ENCODE measurements at places on chromosomes 2 and 18.
A peak's percentile ranks its signal among the peaks of the same experiment; 100 is the strongest.

- DNase-seq: no peak
Measured at GRCh38 chr2:47724221-47724981, 58.5 kb upstream of the MSH6 start.

GRCh38 chr18:23844991-23845680 is 155.9 kb downstream of the LAMA3 start:
- no peak for DNase-seq

DNA sequence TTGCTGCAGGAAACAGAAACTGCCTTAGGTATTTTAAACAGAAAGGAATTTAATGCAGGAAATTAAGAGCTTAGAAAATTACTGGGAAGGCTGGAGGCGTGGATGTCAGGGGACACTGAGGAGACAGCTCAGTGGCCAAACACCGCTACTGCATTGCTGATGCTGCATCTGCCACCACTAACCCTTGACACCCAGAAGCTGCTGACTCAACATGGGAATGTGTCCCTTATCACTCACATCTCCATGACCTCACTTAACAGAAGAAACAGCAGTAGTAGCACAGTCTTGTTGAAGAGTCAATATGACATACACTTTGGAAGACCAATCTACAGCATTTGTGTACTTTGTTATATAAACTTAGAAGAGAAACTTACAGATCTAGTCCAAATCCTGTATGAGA is 906.1 kb downstream of the SLC4A3 start:
- no peak for DNase-seq

GRCh38 chr18:396556-396955 is 103.9 kb downstream of the COLEC12 start:
- no peak for DNase-seq

DNA sequence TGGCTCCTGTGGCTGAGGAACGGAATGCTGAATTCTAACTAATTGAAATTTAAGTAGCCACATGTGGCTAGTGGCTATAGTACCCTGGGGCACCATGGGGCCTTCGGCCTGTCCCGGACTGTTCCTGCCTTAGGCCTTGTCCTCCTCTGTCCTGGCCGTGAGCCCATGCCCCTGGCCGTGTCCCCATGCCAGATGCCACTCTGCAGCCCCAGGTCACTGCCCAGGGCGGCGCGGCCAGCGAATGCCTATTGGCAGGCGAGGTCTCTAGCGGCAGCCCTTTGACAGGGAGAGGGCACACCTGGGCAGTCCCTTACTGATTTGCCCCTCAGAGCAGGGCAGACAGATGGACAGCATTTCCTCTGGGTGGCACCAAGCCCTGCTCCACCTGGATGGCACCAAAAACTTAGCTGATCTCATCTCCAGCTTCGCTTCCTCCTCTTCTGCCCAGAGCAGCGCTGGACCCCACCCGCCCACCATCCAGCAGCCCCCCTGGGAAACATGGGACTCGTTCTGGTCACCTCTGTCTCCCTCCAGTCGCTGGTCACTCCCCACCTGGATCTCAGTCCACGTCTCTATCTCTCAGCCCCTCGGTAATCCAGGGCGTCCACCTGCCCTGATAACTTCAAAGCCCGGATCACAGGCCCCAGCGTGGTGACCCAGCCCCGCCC is 1.1 kb upstream of the DGKD start:
- no peak for DNase-seq

DNA sequence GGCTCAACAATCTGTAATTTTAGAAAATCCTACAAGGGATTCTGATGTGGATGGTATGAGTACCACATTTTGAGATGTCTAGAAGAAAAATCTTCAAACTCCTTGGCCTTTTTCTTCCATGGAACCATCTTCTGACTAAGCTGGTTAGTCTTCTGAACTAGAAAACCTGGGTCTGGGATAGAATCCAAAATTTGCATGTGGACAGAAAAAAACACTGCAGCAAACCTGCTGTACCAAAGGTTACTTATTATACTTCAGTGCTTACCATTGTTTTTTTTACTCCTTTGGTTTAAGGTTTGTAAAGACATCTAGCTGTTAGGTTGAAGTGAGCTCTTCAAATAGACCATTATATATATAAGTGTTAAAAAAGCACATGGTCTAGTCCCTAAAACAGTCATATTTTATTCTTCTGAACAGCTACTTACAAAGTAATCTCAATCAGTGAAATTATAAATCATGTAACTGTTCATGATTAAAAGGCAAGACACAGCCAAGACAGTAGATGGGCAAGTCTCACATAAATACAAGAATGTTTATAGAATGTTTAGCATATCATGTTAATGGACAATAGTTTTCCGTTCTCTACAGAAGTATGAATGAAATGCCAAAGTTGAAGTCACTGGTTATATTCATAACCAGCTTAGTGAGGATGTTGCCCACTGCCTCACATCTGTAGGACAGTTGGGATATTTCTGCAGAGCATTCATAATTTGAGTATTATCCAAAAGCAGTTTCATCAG is 85.5 kb downstream of the ORC4 start:
- DNase-seq: no peak

GRCh38 chr2:43419243-43419642 is 176.6 kb downstream of the THADA start:
- no peak for DNase-seq

- no peak for DNase-seq
Measured at GRCh38 chr2:170176212-170176611, 1.7 kb upstream of the MYO3B start.

DNA sequence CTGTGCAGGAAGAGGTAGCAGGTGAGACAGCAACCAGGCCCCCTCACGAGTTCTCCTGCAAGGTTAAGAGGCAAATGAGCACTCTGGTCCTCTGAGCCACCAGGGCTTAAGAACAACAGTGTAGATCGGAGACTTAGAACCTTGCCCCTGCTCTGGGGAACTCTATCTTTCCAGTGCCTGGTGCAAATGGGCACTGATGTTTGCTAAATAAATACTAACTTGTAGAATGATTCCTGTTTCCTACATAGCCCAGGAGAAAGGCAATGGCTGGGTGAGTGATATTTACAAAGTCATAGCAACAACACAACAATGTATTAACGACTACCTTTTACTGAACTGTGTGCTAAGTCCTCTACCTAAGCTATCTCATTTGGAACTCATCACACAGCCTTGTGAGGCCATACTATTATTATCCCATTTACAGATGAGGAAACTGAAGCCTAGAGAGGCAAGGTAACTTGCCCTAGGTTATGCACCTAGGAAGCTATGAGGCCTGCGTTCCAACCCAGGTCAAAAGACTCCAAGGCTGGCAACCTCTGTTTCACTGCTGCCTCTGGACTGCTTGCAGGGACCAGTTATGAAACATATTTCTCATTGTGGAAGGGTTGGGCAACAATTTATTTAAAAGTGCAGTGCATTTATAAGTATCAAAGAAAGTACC is 4.3 kb downstream of the ATP8B1 start:
- DNase-seq: no peak

GRCh38 chr2:209600341-209601171 is 171.1 kb upstream of the UNC80 start:
- DNase-seq: no peak

GRCh38 chr2:100106460-100106859 is 35.9 kb downstream of the AFF3 start:
- no peak for DNase-seq

DNA sequence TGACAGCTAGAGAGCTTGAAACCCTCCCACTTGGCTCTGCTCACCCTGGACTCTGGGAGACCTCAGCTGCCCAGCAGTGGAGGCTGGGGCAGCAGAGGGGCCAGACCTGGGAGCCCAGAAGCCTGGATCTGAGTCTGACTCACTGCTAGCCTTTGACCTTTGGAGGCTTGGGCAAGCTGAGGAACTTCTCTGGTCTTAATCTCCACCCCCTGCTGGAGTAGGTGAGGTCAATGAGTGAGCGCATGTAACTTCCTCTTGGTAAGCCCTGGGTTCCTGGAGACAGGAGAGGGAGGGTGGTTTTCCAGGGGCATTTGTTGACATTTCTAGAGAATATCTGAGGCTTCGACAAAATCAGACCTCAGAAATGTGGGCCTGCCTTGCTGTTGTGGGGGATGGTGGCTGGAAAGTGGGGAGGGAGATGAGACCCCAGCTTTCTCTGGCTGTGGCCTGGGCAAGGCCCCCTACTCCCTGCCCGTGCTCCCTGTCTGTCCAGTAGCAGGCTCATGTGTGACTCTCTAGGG is 73.0 kb upstream of the YWHAQ start:
- no peak for DNase-seq

- DNase-seq: peak; percentile 18
Measured at GRCh38 chr18:79200546-79201268, 131.5 kb downstream of the ATP9B start.

DNA sequence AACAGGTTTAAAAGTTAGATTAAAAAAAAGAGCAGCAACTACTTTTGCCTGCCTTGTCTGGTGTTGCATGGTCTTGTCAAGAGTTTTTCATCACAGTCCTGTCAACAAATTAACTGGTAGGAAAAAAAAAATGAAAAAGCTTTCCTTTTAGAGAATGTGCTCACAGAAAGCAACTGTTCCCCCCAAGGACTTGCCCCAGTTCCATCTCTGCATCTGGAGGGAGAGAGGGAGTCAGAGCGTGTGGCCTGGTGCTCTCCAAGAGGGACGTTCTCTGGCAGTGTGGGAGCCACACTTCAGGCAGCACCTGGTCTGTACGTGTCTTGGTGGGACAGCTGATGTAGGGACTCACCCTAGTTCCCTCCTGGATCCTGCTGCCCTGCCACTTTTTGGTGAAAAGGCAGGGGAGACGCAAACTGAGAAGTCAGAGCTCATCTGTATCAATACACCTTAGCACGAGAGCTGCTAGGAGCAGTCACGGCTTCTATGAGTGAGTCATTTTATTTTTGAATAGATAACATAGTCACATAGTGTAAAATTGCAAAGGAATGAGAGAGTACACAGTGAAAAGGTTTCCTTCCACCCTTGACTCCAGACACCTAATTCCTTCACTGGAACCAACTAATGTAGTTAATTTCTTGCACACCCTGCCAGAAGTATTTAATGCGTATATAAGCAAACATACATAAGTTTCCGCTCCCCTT is 172.5 kb upstream of the MGAT5 start:
- no peak for DNase-seq

DNA sequence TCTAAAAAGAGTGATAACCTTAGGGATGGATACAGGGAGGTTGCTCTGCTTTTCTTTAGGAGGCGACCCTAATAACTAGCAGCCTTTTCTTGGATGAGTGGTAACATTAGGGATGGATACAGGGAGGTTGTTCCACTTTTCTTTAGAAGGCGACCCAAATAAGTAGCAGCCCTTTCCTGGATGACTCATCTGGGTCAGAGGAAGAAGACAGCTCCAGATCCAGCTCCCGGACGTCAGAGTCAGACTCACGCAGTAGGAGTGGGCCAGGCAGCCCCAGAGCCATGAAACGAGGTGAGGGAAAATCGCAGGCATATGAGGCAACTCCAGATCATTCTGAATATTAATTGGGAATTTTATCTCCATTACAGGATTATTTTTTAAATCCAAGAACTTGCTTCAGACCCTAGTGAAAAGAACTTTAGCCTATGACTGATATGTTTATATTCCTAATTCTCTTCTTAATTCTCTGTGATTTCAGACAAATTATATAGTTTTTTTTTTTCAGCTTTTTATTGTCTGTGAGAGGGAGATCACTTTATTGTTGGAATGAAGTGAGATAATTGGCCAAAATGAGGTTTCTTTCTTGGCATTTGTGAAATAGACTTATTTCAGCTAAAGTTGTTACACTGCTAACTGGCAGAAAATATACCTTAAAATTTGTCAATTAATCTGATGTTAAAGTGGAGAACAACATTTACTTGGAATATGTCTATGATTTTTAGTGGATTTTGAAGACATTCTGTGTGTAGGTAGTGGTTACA is 31.2 kb upstream of the C1GALT1C1L start:
- no peak for DNase-seq

GRCh38 chr2:39401319-39401718 is 35.8 kb downstream of the MAP4K3 start:
- no peak for DNase-seq

- DNase-seq: no peak
Measured at GRCh38 chr2:25127646-25128045, 40.7 kb downstream of the POMC start.

DNA sequence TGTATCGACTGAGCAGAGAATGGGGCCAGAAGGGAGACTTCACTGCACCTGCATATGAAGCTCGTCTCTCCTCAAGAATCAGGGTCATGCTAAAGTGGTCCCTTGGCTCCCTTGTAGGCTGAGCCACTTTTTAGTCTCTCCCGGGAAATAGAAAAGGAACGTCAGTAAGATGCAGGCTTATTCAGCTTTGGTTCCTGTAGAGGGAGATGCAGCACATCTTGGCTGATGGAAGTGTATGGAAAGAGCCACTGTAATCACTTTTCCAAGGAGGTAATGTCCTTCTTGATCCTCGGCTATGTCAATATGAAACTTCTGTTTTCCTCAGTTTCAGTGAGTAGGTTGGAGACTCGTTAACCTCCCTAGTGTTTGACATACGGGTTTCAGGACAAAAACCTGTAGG is 235.2 kb downstream of the GCA start:
- no peak for DNase-seq

DNA sequence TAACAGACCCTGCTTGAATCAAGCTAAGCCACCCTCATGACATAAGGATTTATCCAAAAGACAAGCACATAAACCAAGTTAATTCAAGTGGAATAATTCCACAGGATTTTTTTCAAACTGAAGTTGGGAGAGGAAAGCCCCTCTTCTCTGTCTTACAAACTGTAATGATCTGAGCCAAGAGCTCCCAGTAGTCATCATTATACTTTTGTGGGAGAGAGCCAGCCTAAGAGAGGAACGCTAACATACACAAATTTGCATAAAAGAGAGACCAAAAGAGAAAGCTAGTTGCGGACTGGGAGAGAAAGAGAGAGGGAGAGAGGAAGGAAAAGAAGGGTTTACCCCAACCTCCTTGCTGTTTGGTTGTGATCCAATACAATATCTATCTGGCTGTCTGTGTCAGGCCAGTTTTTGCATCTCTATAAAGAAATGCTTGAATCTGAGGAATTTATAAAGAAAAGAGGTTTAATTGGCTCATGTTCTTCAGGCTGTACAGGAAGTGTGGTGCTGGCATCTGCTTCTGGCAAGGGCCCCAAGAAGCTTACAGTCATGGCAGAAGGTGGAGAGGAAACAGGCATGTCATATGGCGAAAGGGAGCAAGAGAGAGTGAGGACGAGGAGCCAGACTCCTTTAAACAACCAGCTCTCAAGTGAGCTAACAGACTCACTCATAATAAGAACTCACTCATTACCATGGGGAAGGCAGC is 20.8 kb upstream of the PUM2 start:
- DNase-seq: no peak

- DNase-seq: no peak
Measured at GRCh38 chr18:10518595-10519255, 7.1 kb upstream of the NAPG start.
